ENCODE measurements at places on chromosomes 2 and 18. TPM values are rescaled to one million over a fixed set of nuclear protein-coding genes. Genes with fewer than 3 reads are reported as not detected.

- no peak overlapping the region for H3K4me3 ChIP-seq
- no peaks in the 10 kb centered on the region for H3K27me3 ChIP-seq
- H3K36me3 ChIP-seq, result no peaks in the 10 kb centered on the region
- DNase-seq, result no peak
- no peaks in the 10 kb centered on the region for H3K4me1 ChIP-seq
- H3K27ac ChIP-seq, result peak overlapping the region; percentile 68
Measured at GRCh38 chr2:236711440-236711839, 141.8 kb downstream of the ACKR3 start.

GRCh38 chr2:159380685-159381239 is 94.3 kb upstream of the WDSUB1 start:
- H3K27ac ChIP-seq, result no peak overlapping the region
- peaks cover 83% of the 10 kb centered on the region for H3K36me3 ChIP-seq
- H3K27me3 ChIP-seq, result no peaks in the 10 kb centered on the region
- DNase-seq, result no peak
- H3K4me1 ChIP-seq, result no peaks in the 10 kb centered on the region

GRCh38 chr2:149724091-149724490 is 136.5 kb upstream of the MMADHC start:
- H3K4me3 ChIP-seq, result no peak overlapping the region
- DNase-seq, result no peak
- H3K4me1 ChIP-seq, result no peaks in the 10 kb centered on the region
- H3K27ac ChIP-seq, result no peak overlapping the region
- H3K27me3 ChIP-seq, result no peaks in the 10 kb centered on the region

- no peak overlapping the region for H3K4me3 ChIP-seq
- no peaks in the 10 kb centered on the region for H3K27me3 ChIP-seq
- no peak for DNase-seq
Measured at GRCh38 chr2:83067947-83068346, 1391.1 kb downstream of the SUCLG1 start.

GRCh38 chr18:51654488-51655326 is 457.2 kb upstream of the MEX3C start:
- H3K4me1 ChIP-seq, result no peaks in the 10 kb centered on the region
- no peak for DNase-seq
- no peak overlapping the region for H3K4me3 ChIP-seq
- no peaks in the 10 kb centered on the region for H3K36me3 ChIP-seq

- no peak overlapping the region for H3K4me3 ChIP-seq
- no peaks in the 10 kb centered on the region for H3K27me3 ChIP-seq
- H3K4me1 ChIP-seq, result peaks cover 23% of the 10 kb centered on the region
- H3K27ac ChIP-seq, result no peak overlapping the region
- H3K36me3 ChIP-seq, result peaks cover 100% of the 10 kb centered on the region
Measured at GRCh38 chr2:117935954-117936353, 77.9 kb downstream of the CCDC93 start.

GRCh38 chr2:227376656-227377396 is 2.3 kb downstream of the TM4SF20 start:
- no peak overlapping the region for H3K27ac ChIP-seq
- peaks cover 20% of the 10 kb centered on the region for H3K27me3 ChIP-seq
- H3K4me1 ChIP-seq, result no peaks in the 10 kb centered on the region
- DNase-seq, result no peak
- no peak overlapping the region for H3K4me3 ChIP-seq

DNA sequence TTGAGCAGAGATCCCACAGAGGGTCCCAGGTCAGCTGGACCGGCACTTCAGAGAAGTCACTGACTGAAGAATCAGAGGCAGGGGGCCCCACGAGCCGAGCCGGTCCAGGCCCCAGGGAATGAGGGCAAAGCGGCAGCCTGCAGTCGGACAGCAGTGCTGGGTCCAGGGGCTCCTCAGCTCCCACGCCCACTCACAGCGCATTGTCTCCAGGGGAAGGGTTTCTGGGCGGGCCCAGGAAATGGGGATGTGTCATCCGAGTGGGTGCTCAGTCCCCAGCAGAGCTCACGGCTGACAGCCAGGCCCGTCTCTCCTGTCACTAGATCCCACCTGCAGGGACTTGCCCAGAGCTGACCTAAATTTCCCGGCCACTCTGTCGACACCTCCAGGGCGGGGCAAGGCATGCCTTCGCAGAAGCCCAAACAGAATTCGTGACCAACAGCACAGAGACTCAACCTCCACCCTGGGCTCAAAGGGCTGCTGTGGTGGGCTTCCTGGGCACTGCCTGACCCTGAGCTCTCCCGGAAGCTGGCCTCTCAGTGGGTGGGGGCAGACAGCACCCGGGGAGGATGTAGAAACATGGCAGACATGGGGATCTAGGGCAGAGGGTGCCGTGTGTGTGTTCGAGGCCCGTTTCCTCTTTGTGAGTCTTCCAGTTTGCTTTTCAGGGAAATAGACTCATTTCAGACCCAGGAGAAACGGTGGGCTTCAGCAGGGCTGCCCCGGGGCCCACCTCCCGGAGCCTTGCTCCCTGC is 42.1 kb upstream of the TAF1B start:
- H3K27me3 ChIP-seq, result no peaks in the 10 kb centered on the region
- no peak for DNase-seq
- no peak overlapping the region for H3K27ac ChIP-seq
- H3K4me1 ChIP-seq, result peaks cover 47% of the 10 kb centered on the region
- no peaks in the 10 kb centered on the region for H3K36me3 ChIP-seq
- no peak overlapping the region for H3K4me3 ChIP-seq

- no peaks in the 10 kb centered on the region for H3K36me3 ChIP-seq
- peaks cover 12% of the 10 kb centered on the region for H3K27me3 ChIP-seq
- no peak for DNase-seq
- H3K4me3 ChIP-seq, result no peak overlapping the region
- H3K27ac ChIP-seq, result no peak overlapping the region
- no peaks in the 10 kb centered on the region for H3K4me1 ChIP-seq
Measured at GRCh38 chr2:105117565-105117964, 79.7 kb downstream of the MRPS9 start.

The CACNB4 gene
- 0.33 TPM for total RNA-seq

The IL37 gene
- not detected for total RNA-seq

The SERPINB2 gene
- not detected for total RNA-seq

The SLC11A1 gene
- total RNA-seq, result 7.1 TPM

The CRYBA2 gene
- total RNA-seq, result not detected

Data from heart right ventricle (tissue), 16 donors.